ENCODE measurements at places on chromosomes 6 and 20.

- no peaks in the 10 kb centered on the region for H3K27me3 ChIP-seq
- H3K36me3 ChIP-seq, result no peaks in the 10 kb centered on the region
- no peaks in the 10 kb centered on the region for H3K4me1 ChIP-seq
Observed at GRCh38 chr6:9783567-9783966, 631.3 kb downstream of the TFAP2A start.

GRCh38 chr6:22550971-22551670 is 18.2 kb upstream of the HDGFL1 start:
- no peaks in the 10 kb centered on the region for H3K27me3 ChIP-seq
- H3K36me3 ChIP-seq, result no peaks in the 10 kb centered on the region
- DNase-seq, result no peak
- H3K4me3 ChIP-seq, result no peak overlapping the region
- no peak overlapping the region for H3K27ac ChIP-seq

GRCh38 chr6:160027931-160028330 is 59.0 kb downstream of the IGF2R start:
- no peak for DNase-seq
- peaks cover 10% of the 10 kb centered on the region for H3K4me1 ChIP-seq
- H3K36me3 ChIP-seq, result peaks cover 10% of the 10 kb centered on the region
- no peaks in the 10 kb centered on the region for H3K27me3 ChIP-seq
- H3K27ac ChIP-seq, result no peak overlapping the region
- no peak overlapping the region for H3K4me3 ChIP-seq

GRCh38 chr6:132399376-132400074 is 1.8 kb downstream of the MOXD1 start:
- no peaks in the 10 kb centered on the region for H3K4me1 ChIP-seq
- no peak for DNase-seq
- no peak overlapping the region for H3K4me3 ChIP-seq
- no peaks in the 10 kb centered on the region for H3K36me3 ChIP-seq
- no peaks in the 10 kb centered on the region for H3K27me3 ChIP-seq

GRCh38 chr20:1631309-1632151 is 11.7 kb upstream of the SIRPB1 start:
- no peak overlapping the region for H3K27ac ChIP-seq
- H3K27me3 ChIP-seq, result no peaks in the 10 kb centered on the region
- DNase-seq, result no peak
- no peak overlapping the region for H3K4me3 ChIP-seq

DNA sequence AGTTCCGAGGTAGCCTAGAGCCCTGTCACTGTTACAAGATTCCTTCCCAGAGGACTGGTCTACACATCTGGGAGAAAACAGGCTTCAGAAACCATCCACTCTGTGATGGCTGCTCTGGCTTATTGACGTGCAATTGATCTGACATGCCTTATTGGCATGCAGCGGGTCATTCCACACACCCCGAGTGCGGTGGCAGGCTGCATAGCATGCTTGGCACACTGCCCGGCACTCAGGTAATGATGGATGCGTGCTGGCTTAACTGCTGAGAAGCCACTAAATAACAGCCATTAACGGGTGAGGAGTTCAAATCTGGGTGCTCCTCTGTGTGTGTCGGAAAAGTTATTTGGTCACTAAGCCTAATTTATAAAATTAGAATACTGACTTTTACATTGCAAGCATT is 67.9 kb upstream of the CDH4 start:
- no peaks in the 10 kb centered on the region for H3K36me3 ChIP-seq
- peaks cover 4% of the 10 kb centered on the region for H3K27me3 ChIP-seq
- no peak overlapping the region for H3K27ac ChIP-seq

- no peak overlapping the region for H3K4me3 ChIP-seq
- DNase-seq, result no peak
- H3K4me1 ChIP-seq, result no peaks in the 10 kb centered on the region
Observed at GRCh38 chr6:84356907-84357306, 129.5 kb upstream of the CEP162 start.
